Pancreas (tissue), 10 donors: ENCODE measurements at places on chromosomes 4 and X. TPM values are rescaled to one million over a fixed set of nuclear protein-coding genes. Genes with fewer than 3 reads are reported as not detected.

Gene PDE6B
- 6.6 TPM for total RNA-seq

Gene HSFX2
- 0.31 TPM for total RNA-seq

Gene IL9R
- total RNA-seq, result not detected

Gene CCDC160
- total RNA-seq, result 0.12 TPM

DNA sequence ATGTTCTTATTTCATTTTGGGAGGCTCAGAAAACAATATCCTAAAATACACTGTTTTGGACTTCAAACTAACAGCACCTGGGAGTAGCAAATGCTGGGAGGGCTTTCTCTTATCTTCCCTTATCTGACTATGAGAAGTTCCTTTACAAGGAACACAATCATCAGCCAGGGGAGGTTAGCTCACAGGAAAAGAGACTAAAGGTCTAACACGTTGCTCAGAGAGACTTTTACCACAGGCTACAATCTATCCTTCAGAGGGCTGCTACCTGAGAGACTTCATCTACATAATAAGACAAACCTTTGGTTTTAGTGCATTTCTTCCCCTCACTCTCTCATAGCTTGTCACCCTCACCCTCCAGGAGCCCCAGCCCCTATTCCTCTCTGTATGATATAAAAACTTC, 35.8 kb downstream of the MEPE start:
- no peak for DNase-seq

GRCh38 chr4:139852612-139853269, 187.1 kb downstream of the MGST2 start:
- DNase-seq, result no peak

- DNase-seq, result no peak
Measured at GRCh38 chrX:1020634-1021166, 191.7 kb downstream of the CRLF2 start.

- DNase-seq, result no peak
Measured at GRCh38 chrX:71912156-71912555, 1.5 kb downstream of the NHSL2 start.

- DNase-seq, result no peak
Measured at GRCh38 chrX:68072041-68072440, 361.3 kb downstream of the OPHN1 start.

GRCh38 chr4:40573593-40574311, 55.9 kb downstream of the RBM47 start:
- no peak for DNase-seq

Gene HELT
- not detected for total RNA-seq

- no peak for DNase-seq
Measured at GRCh38 chr4:105186701-105187161, 40.1 kb downstream of the TET2 start.

Gene GPR82
- 0.04 TPM for total RNA-seq

- no peak for DNase-seq
Measured at GRCh38 chrX:101290957-101291603, at the start of gene TAF7L. Gene TAF7L (minus strand): TSS chrX:101291334. CDS start chrX:101287543, 3,791 bp downstream.

- DNase-seq, result peak; percentile 65
Measured at GRCh38 chr4:169659716-169660670, 39.6 kb downstream of the CLCN3 start.

Gene USP27X
- total RNA-seq, result 1.5 TPM

GRCh38 chr4:119897260-119897659, 169.4 kb downstream of the MAD2L1 start:
- no peak for DNase-seq

- DNase-seq, result no peak
Measured at GRCh38 chr4:121155893-121156292, 8.2 kb downstream of the TNIP3 start.

Gene FMR1NB
- not detected for total RNA-seq

DNA sequence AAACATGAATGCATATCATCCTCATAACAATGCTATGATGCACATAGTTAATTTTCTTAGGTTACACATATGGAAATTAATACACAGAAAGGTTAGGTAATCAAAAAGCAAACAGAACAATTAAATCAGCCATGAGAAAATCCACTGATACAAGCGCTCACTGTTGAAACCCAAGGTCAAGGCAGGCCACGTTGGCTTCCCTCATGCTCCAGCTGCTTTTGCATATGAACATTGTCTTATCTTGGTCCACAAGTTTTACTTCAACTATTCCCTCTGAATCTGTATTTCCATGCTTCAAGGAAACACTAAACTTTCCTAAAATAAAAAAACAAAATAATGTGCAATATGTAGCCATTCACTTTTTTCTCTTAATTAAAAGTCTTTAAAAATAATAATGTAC, 34.5 kb upstream of the PLA2G12A start:
- no peak for DNase-seq

Gene PPP1R2C
- not detected for total RNA-seq

DNA sequence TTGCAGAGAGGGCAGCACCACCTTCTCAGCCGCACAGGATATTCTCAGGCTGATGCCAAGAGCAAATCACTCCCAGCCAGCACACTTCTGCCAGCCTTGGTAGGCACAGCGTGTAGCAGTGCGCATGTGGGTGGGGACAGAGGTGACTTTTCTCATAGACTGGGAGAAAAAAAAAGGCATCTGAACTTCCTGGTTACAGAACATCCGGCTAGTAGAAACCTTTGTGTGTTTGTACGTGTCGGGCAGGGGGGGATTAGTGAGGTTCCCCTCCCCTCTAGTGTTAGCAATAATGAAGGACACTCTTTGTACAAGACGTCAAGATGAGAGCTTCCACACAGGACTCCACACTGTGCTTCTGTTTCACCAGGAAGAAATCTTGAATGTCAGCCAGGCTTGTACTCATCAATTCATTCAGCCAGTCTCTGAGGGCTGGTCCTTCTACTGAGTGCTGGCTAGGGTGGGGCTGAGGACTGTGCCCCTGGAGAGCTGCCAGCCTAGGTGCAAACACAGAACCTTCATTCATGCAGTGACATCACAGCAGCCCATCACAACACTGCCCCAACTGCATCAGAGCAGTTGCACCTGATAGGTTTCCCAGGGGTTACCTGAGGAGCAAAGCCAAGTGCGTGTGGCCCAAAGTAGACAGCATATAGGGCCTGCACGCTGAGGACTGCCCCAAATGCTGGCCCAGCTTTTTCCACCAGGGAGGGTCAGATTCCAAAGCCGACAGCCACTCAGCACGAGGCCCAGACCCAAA, 34.7 kb downstream of the SLC25A5 start:
- peak; percentile 70 for DNase-seq

Gene TMSB15C
- 0.78 TPM for total RNA-seq

DNA sequence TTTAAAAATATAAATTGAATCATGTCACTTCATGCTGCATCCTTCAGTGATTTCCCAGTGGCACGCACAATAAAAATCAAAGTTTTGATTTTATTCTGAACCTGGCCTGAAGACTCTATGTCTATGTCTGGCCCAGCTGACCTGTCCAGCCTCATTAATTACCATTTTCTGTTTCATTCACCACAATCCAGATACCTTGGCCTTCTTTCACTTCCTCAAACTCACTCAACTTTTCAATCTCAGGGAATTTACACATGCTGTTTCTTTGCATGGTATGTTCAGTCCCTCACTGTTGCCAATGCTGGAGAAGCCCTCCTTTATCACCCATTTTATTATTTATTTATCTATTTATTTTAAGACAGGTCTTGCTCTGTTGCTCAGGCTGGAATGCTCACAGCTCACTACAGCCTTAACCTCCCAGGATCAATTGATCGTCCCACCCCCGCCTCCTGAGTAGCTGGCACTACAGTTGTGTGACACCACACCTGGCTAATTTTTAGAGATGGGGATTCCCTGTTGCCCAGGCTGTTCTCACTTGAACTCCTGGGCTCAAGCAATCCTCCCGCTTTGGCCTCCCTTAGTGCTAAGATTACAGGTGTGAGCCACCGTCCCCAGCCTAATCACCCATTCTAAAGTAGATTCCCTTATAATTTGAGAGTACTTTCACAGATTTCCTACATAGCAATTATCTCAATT, 43.1 kb downstream of the ZGRF1 start:
- no peak for DNase-seq

- no peak for DNase-seq
Measured at GRCh38 chr4:51894059-51894645, 51.2 kb downstream of the DCUN1D4 start.

DNA sequence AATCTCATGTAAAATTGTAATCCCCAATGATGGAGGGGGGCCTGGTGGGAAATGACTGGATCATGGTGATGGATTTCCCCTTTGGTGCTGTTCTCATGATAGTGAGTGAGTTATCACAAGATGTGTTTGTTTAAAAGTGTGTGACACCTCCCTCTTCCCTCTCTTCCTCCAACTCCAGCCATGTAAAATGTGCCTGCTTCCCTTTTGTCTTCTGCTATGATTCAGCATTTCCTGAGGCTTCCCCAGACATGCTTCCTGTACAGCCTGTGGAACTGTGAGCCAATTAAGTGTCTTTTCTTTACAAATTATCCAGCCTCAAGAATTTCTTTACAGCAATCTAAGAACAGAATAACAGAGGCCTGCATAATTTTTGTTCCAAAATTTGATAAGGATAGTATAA, 85.2 kb downstream of the ANAPC10 start:
- DNase-seq, result no peak

Gene USP17L21
- total RNA-seq, result not detected

GRCh38 chr4:52783069-52783468, 31.8 kb upstream of the ERVMER34-1 start:
- DNase-seq, result no peak

Gene GAGE12F
- total RNA-seq, result not detected
